Thymus (tissue), 14 donors: ENCODE measurements at places on chromosomes 12 and 14.
A peak's percentile ranks its signal among the peaks of the same experiment; 100 is the strongest.

GRCh38 chr12:94089891-94090290 lies 58.5 kb upstream of the PLXNC1 start:
- DNase-seq: no peak

DNA sequence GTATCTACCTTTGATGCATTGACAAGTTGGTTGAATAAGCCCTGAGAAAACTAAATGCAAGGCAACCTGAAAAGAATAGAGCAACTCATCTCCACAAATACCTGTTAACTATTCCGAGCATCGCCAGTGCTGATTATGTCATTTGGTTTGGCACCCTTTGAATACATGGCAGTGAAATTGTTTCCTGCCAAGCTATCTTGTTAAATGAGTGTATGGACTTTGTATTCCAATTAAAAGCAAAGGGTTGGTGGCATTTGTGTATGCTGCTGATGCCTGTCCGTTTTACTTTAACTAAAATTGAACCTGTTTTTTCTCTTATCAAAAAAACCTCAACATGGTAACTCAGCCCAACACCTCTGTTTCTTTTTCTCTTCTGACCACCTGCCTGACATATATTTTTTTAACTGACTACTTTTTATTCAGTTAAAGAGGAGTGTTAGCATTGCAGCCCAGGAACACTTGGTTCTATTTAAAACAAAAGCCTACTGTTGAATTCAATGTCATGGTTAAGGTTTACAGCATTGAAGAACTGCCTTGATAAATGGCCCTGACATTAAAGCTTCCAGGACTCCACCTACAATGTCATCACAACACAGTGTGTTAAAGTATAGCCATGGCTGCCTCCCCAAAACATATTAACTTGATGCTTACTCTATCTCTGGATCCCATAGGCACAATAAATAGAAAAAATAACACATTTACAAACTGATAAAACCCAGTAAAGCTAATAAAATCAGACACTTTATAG lies 838.3 kb upstream of the NOVA1 start:
- DNase-seq: no peak

- no peak for DNase-seq
Observed at GRCh38 chr12:43937947-43938346, 102.1 kb downstream of the TMEM117 start.

DNA sequence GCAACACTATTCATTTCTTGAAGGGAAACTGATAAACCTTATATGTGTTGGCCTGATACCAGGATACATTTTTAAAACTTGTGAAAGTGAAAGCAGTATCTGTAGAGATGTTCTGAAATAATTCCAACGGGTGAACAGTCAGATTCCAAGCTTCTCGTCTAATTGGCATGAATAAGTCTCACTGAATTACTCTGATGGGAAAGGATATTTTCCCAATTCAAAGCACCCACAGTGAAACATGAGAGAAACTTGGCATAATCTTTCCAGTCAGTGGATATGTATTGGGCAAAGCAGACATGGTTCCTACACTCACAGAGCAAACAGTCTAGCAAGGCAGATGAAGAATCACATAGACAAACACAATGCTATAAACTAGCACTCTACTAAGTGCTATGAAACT lies 413.1 kb downstream of the MED13L start:
- no peak for DNase-seq

DNA sequence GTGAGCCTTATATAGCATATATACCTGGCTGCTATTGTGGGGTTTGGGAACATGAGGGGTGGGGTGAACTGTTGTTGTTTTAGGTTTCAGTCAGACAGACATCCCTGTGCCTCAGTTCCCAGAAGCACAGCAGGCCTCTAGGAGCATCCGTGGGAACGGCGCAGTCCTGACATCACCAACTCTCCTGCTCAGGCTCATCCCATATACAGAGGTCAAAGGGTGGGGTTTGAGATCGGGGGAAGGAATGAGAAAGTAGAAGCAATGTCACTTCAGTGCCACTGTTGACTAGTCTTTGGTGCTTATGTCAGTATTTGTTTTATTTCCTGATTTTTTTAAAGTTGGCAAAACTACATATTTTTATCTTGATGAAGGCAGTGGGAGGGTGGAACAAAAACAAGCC lies 43.1 kb upstream of the A2ML1 start:
- DNase-seq: no peak

DNA sequence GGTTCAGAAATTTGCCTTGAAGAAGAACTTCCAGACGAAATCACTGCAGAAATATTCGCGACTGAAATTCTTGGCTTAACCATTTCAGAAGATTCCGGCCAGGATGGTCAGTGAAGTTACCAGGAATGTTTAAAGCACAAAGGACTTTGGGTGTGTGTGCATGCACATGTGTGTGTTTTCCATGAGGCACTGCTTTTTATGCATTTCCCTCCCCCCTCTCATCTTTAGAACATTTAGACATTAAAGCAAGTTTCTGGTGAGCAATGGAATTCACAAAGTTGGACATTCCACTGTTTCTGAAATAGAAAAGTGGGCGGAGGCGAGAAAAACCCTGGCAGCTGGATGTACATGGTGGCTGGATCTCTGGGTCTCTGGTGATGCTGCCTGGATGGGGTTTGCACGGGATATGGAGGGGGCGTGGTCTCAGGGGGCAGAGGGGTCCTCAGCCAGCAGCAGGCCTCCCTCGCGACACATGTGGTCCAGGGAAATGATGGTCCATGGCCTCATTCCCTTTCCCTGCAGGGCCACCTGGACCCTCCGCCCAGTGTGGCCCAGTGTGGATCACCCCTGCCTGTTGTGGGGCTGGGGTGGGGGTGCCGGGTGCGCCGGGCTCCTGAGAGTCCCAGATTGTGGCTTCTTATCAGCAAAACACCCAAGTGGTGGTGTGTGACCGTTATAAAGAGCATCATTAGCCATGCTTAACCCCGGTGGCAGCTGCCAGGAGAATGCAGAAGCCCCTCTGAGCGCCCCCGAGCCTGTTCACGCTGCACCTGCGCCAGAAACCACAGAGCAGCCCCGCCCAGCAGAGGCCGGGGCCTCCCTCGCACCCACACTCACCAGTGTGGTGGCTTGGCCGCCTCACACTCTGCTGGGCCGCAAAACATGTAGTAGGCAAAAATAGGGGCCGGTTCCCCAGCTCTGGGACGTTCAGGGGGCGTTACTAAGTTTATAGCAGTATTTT lies 17.8 kb upstream of the BCL7A start:
- DNase-seq: peak; percentile 75

- DNase-seq: no peak
Observed at GRCh38 chr12:44053549-44054127, 217.8 kb downstream of the TMEM117 start.

- no peak for DNase-seq
Observed at GRCh38 chr14:94897082-94897481, 127.2 kb upstream of the GSC start.

DNA sequence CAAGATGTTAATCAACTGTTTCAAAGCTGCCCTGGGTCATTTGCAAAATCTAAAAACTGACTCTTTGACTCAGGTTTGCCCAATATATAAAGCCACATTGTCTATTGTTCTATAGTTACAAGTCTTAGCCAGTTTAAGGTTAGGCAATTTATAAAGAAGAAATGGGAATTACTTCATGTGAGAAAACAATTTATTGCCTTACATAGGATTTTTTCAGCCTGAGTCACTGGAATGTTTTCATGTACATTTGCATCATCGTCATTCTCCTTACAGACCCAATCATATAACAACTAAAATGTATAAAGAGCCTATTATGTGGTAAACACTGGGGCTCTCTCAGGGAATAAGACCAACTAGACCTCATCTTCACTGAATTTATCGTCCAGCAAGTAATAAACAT lies 100.3 kb upstream of the PLEKHG7 start:
- no peak for DNase-seq

GRCh38 chr14:87079416-87079815 lies 913.6 kb downstream of the GALC start:
- no peak for DNase-seq

DNA sequence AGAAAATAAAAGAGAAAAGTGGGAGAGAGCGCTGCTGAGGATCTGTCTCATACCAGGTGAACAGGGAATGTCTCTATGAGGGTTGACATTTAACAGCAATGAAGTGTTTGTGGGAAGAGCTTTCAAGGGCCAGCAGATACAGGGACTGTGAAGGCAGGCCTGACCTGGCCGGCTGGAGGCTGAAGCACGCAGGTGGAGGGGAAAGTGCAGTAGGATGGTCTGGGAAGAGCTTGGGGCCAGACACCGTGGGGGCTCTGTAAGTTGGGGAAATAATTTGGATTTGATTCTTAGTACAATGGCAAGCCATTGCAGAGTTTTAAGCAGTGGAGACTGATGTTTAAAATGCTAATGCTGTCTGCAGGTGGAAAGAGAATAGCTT lies 23.8 kb upstream of the DHRS2 start:
- no peak for DNase-seq

DNA sequence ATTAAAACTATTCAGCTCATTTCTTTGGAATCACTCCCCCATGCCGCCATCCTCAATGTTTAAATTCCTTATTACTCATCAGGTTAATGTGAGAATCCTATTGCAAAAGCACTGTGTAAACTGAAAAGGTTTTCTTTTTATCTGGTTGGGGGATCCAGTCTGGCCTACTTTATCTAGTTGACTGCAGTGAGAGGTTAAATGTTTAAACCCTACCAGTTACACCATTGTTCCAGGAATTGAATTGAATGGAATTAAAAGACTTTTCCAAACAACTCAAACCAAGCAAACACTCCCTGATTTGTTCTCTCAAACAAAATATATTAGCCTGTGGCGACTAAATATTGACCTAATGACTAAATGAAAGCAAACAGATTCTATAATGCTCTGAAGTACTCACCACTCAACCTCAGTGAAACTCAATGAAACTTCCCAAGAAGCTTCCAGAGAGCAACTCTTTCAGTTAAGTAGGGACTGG lies 100.5 kb downstream of the VEZT start:
- DNase-seq: no peak

DNA sequence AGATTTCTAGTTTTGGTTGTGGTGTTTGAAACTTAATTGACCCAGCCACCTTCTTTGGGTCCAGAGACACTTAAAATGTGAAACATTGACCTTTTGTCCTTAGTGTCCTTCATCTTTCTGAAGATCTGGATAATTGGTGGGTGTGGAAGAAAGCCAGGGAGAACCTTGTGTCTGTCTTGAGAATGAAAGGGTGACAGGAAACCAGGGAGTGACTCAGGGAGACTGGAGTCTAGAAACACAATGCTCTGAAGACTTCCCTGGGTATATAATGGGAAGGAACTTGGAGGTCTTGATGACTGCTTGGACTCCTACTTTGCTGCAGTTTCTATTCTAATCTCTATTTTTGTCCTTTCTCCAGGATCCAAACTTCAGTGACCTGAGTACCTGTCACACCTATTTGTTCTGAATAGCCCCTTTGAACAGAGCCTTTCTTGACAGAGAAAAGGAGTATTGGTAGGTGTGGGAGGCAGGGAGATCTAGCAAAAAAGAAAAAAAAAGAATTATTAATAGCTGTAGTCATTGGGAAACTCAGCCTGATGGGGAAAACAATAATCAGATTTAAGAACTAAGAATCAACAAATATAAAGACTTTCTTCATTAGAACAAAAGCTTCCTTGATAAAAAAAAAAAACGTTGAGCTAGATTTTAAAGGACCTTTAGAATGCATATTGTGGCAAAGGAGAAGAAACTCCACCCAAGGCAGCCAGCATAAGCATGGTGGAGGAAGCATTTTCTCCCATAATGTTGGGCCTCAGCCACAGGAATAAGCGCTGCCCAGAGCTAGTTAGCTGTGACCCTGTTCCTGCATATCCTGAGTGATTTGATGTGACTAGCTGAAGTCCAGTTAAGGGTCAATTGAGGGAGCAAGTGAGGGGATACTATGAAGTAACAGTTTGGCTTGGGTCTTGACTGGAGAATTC lies 77.9 kb upstream of the HOXC13 start:
- DNase-seq: no peak

DNA sequence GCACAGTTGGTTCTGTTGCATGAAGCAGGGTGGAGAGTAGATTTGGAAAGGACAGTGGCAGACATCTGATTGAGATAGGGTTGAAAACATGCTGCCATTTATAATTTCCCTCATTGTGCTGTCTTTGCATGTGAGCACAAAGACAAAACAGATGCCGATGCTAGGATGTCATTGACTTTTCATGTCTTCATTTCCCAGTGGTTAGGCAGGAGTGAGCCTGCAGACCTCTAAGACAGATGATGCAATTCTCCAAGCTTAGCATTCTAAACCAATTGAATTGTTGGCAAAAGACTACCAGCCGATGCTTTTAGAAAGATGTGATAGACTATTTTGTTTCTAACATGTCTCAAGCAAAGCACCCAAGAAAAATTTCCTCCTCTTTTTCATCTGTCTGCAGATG lies 37.1 kb upstream of the PELI2 start:
- no peak for DNase-seq

DNA sequence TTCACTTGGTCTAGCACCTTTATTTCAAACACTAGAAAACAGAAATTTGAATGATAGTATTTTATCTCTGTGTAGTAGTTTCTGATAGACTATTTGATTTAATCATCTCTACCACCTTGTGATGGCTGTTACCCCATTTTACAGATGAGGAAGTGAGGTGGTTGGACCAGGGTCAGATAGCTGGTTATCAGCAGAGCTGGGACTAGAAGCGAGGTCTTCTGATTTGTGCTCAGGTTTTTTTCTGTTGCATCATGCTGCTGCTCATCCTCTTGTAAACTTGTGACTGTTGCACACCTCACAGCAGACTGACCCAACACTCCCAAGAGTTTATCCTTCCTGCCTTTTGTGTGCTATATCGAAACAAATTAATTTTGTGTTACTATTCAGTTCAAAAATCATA lies 10.1 kb upstream of the MANSC4 start:
- no peak for DNase-seq

DNA sequence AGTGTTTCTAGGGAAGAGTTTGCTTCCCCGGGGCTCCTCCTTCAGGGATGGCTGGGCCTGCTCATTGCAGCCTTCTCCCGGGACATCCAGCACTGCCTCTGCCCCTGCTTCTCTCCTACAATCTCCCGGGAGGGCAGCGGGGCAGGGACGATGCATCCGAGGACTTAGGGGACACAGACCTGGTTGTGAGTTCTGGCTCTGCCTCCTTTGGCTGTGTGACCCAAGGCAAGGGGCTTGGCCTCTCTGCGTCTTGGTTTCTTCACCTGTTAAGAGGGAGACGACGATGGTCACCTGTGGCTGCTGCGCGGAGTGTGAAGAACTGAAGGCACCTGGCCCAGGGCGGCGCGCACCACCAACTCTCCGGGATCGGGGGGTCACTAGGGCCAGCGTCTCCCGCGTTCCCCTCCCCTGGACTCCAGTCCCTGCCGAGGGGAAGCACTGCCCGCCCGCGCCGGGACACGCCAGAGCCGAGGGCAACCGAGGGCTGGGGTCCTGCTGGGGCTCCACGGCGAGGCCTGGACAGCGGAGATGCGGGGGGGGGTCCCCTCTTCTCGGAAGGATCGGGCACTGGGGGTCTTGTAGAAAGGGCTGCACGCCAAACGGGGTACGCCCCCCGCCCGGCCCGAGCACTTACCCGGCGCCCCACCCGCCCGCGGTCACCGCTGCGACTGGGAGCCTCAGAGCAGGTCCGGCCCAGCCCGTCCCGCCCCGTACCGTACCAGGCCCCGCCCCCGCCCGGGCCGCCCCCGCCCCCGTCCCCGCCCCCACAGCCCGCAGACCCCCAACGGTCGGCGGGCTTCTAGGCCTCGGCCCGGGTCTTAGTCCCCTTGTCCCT lies at the start of gene HVCN1:
Gene HVCN1 (minus strand): TSS at position 670 of the 835 bp plus-strand sequence. CDS start 5,870 bp downstream, outside the sequence.
- DNase-seq: no peak
